ENCODE measurements at places on chromosomes 3 and 15.

DNA sequence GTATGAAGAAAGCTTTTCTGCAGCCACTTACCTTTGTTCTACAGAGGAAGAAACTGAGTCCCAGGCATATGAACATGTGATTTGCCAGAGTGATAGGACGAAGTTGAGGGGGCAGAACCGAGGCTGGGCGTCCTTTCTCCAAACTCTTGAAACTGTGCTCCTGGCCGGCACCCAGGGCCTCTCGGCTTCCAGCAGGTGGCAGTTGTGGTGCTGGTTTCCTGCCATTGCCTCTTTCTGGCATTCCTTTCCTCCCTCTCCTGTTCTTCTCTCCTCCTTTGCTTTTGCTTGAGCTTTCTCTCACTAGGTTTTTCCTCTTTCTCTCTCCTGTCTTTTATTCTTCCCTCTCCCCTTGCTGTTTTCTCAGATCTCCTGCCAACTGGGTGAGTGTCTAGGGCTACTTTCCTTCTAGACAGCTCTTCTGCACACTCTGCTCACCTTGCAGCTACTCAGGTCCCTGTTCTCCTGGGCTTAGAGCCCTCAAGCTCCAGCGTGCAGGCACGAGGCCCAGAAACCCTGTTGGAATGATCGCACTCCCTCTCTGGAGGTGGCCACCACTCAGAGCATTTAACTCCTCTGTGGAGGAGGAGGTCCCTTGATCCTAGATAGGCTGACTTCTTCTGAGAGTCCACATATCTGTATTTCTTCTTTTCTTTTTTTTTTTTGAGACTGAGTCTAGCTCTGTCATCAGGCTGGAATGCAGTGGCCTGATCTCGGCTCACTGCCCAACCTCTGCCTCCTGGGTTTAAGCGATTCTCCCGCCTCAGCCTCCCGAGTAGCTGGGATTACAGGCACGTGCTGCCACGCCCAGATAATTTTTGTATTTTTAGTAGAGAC is 26.2 kb downstream of the TRAK1 start:
- no peak for DNase-seq

DNA sequence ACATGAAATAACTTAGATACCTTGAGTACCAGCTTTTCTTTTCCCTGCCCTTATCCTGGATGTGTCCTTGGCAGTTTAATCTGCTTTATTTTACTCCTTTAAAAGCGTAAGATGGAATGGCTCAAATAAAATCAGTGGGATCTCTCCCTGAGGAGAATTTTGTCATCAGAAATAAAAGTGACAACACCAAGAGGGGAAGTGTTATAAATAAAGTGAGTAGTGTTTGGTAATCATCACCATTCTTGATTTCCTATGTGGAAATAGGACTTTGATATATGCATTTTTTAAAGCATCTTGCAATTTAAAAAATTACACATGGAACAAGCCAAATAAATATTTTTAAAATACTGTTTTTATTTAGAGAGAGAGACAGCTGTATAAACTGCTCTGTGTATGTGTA is 76.5 kb downstream of the MBNL1 start:
- DNase-seq, result no peak

DNA sequence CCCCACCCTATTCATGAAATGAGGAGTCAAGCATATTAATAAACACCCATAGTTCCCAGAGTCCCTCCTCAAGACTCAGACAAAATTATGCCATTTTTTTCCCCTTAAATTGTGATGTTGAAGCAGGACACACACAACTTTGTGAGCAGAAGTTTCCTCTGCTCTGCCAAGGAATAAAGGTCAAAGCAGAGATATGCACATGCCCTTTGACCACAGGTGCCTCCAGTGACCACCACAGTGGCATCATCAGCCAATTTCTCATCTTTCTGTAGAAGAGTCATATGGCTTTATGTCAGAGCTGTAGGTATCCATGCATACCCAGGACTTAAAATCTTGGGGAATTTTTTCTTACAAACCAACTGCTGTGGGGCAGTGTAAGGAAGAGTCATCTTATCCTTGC is 304.4 kb upstream of the GADL1 start:
- DNase-seq, result no peak

- DNase-seq, result no peak
Measured at GRCh38 chr3:20125897-20126296, 60.1 kb downstream of the SGO1 start.

DNA sequence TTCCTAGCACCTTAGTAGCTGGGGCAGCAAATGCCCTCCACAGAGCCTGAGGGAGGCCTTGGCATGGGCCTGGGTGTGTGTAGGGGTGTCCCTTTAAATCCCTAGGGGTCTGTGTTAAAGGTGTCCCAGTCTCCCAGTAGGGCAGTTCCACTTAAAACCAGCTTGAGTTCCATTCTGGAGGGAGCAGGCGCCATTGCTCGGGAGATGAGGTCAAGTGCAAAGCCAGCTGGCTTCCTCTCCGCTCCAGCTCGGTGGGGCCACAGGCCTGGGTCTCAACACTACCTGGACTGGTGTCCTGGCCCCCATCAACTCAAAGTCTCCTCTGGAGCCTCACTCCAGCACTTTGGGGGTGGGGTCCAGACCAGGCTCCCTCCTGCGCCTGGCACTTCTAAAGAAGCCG is 25.2 kb downstream of the FEM1B start:
- no peak for DNase-seq

- no peak for DNase-seq
Measured at GRCh38 chr3:42067326-42067725, 23.8 kb upstream of the TRAK1 start.

DNA sequence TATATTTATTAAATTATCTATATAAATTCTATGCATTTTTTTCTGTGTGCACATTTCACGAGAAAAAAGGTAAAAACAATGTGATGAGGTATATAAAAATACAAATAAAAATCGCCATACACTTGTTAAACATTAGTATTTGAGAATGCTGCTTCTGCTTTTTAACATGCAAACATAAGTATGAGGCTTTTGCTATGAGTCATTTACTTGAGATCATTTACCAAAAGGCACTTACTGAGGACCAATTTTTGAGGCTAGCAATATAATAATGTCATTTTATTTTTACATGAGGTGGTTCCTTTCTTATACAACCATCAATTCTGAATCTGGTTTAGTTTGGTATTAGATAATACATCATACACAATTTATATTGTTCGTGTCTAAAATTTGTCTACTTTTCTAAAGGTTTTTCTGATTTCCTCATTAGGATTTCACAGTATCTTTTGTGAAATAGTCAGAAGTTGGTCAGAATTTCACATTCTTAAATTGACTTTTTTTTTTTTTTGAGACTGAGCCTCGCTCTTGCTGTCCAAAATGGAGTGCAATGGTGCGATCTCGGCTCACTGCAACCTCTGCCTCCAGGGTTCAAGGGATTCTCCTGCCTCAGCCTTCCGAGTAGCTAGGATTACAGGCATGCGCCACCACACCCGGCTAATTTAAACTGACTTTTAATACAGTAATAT is 25.6 kb downstream of the DCUN1D1 start:
- no peak for DNase-seq

DNA sequence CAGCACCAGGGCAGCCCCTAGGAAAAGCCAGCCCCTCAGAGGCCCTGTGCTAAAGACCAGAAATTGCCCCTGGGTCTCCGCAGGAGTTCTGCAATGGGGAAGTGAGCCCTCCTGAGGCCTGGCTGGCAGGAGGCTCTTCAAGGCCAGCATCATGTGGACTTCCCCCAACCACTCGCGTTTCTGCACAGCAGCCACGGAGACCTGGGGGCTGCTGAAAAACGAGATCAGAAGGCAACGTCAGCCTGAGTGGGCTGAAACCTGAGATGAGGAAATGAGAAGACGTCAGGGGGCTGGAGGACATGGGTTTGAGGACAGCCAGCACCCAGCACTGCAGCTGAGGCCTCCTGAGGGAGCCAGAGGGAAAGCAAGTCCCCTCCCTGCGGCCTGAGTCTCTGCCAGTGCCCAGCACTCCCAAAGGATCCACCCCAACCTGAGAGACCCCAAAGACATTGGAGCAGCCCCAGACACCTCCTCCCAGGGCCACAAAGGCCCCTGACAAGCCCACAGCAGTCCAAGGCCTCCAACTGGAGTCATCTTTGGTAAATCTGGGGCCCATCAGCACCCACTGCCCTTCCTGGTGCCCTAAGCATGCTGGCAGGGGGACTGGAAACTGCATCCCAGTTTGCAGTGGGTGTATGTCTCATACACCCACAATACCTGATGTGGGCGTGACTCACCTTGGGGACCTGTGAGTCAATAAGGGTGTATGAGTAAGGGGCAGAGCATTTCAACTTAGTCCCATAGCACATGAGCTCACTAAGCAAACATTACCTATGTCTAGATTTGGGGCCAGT is 29.2 kb upstream of the CYP11A1 start:
- peak; percentile 81 for DNase-seq

GRCh38 chr3:58111513-58112184 is 99.1 kb downstream of the DNASE1L3 start:
- no peak for DNase-seq

GRCh38 chr3:3615533-3615932 is 183.7 kb upstream of the LRRN1 start:
- no peak for DNase-seq

DNA sequence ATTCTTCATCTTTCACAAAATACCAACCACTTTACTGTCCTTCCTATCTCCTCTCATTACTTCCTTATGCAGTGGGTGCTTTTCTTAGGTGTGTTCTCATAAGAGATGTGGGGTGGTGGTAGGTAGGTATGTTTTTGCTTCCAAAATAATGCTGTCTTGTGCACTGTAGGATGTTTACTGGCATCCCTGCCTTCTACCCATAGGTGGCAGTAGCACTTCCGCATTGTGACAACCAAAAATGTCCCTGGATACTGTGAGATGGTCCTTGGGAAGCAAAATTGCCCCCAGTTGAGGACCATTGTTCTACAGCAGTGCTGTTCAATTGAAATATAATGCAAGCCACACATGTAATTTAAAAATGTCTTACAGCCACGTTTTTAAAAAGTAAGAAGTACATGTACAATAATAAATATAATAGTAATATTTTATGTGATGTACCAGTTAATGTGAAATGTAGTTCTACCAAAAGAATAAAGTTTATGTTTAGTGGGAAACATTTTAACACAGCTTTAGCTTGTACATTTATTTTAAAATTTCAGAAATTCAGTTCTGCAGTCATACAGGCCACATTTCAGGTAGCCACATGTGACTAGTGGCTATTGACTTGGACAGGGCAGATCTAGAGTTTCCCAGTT is 75.2 kb downstream of the NEO1 start:
- peak; percentile 33 for DNase-seq

DNA sequence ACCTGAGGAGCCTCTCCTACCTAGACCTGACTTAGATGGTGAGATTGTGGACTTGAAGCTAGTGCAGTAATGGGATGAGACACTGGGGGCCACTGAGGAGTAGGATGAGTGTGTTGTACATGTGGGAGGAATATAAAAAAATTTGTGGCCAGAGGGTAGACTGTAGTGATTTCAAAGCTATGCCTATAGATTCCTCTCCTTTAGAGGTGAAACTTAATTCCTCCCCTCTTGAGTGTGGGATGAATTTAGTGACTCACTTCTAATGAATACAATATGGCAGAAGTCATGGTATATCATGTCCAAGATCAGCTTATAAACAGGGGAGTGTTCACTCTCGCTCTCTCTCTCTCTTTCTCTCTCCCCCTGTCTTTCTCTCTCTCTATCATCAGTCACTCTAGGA is 6.7 kb downstream of the ZNF860 start:
- DNase-seq, result no peak

DNA sequence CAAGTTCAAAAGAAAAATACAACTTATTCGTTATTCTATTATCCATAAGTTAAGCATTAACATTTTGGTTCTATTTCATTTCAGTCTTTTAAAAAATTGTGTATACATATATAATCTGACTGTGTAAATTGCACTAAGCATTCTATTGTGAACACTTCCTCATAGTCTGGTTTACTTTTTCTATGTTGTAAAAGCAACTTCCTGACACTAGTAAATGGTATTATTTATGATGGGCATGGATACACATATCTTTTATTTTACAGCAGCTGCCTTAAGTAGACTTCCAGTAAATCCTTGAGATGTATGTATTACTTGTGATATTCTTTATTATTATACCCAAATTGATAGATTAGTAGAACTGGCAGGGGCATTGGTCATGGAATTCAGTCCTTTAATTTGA is 58.2 kb downstream of the FNDC3B start:
- DNase-seq, result no peak

DNA sequence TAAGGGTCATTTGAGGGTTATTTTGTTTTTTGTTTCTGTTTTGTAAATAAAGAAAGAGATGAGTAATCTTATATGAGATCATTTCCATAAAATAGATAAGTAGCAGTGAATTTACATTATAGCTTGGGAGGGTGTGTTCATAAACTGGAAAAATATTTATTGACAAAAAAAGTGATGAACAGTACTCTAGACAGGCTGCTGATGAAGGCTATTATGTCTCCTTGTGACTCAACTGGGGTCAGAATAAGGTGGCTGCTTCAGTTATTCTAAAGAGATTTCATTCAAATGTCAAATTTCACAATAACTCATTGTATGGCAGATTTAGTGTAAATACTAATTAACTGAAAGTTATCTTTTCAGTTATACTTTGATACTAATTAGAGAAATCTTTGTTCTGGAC is 251.1 kb upstream of the CMC1 start:
- no peak for DNase-seq

DNA sequence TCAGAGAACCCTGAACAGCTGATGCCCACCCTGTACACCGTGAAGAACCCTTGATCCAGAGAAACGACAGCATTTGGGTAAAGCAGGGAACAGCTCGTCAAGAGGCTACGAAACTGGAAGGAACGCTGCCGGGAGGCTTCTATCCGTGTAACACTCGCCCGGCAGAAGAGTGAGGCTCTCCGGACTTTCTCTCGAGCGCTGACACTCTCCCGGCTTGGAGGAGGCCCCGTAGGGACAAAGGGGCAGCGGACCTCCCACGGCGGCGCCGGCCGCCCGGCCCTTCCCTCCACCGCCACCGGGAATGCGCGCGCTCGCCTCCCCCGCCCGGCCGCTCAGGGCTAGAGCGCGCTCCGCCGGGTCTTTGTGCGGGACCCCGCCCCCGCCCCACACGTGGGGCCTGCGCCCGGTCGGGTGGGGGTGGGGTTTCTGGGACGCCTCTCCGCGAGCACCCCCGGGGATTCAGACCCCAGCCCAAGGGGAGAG is 1.7 kb downstream of the HYAL2 start:
- DNase-seq, result peak; percentile 75

GRCh38 chr15:68791431-68792283 is 29.0 kb downstream of the ANP32A start:
- peak; percentile 69 for DNase-seq

- DNase-seq, result no peak
Measured at GRCh38 chr3:110783541-110783940, 288.1 kb upstream of the NECTIN3 start.

DNA sequence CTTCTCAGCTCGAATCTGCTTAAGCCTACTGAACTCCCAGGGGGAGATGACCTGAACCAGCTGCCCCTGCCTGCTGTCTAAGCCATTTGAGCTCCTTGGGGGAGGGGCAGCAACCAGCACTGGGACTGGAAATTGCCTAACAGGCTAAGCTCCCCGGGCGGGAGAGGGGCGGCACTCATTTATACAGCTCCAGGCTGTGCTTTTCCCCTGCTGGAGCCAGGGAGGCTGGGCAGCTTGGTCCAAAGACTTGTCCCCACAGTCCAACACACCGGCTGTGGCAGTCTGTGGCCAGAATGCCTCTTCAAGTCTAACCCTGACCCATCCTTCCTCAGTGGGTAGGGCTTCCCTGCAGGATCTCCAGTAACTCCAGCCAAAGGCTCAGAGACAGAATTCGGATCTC is 1241.5 kb downstream of the ROBO2 start:
- DNase-seq, result no peak

Measured in stimulated activated CD8-positive, alpha-beta memory T cell treated with anti-CD3 and anti-CD28 coated beads, Interleukin-4, amount 100 ng/mL, for 48 hours (primary cell).